ENCODE measurements at places on chromosomes 6 and 20.
A peak's percentile ranks its signal among the peaks of the same experiment; 100 is the strongest.

DNA sequence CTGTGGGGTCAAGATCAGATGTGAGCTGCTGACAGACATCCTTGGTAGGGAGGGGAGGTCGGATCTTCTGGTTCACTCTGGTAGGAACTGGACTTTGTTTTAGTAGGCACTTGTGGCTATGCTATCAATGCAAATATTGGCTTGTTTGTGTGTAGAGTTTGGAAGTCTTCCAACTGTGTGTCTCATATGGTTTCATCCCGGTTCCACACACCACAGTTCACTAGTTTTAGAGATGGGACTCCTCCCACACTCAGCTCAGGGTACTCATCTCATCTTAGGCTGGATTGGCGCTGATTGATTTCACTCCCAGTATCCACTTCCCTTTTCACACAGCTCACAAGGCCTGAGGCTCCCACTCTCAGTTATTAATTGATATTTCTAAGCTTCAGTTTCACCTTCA is 161.3 kb downstream of the THBS2 start:
- DNase-seq = no peak

DNA sequence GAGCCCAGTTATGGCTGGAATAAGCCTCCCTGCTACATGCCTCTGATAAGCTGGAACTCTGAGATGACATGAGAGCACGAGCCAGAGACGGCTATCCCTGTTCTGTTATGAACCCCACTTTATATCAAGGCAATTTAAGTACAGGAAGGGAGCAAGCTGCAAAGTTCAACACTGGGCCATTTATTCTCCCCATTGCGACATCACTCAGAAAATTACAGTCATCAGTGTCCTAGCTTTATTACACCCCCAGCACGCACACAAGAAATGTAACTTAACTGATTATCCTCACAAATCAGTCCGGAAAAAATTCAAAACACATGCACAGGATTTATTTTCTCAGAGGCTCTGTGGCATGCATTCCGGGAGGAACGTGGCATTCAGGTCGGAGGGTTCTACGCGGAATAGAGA is 125.3 kb upstream of the SLC2A12 start:
- DNase-seq = no peak

DNA sequence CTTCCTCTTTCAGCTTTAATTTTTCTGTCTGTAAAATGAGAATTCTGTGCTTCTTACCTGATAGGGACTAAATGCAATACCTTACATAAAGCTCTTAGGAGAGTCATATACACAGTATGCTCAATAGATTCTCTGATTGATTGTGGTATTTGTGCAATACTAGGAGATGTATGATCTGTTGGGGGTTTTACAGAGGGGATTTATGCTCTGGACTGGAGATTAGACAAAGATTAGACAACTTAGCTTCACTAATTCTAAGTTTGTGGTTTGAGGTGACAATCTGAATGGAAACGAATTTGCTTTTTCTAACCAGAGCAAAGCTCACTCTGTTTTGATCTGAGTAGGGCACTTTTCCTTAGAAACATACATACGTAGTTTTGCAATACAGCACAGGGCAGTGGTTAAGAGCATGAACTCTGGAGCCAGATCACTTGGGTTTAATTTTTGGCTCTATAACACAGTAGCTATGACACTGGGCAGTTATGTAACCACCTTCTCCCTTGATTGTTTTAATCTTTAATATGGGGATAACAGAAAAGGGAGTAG is 126.2 kb downstream of the RNF144B start:
- no peak for DNase-seq

GRCh38 chr20:42613076-42613475 is 576.6 kb downstream of the PTPRT start:
- DNase-seq = peak; percentile 83

DNA sequence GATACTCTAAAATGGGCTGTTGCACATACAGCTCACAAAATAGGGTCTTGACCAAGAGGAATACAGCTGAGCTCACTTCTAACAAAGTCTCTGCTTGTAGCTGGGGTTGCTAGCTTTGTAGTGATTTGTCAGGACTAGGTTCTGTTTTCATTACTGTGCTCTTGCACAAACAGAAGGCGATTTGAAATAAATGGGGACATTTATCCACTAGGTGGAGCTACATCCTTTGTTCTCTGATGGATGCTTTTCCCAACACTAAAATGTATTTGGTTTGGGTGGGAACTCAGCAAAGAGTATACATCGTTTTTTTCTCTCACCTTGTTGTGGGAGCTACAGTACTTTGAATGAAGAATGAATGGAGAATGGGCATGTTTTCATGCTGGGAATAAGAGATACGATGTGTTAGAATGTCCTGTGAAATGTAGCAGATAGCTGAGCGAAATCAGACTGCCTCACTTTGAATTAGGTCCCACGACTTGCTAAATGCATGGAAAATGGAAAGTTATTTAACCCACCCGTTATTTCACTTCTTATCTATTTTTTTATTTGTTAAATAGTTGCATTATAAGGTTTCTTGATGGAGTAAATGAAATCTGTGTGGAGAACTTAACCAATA is 494.7 kb upstream of the MAP3K7 start:
- DNase-seq = peak; percentile 74

- DNase-seq = peak; percentile 86
These were observed at the start of gene MYB for GRCh38 chr6:135180542-135181332. Gene MYB (plus strand): TSS chr6:135181308. CDS start chr6:135181514, 206 bp downstream.

Measured in NCI-H1105 treated with DMSO at 0.1 percent for 48 hours (cell line).